ENCODE measurements at places on chromosomes 5 and 9.
A peak's percentile ranks its signal among the peaks of the same experiment; 100 is the strongest.

GRCh38 chr5:95528565-95528964 lies 26.2 kb downstream of the SKIC3 start:
- DNase-seq = no peak

DNA sequence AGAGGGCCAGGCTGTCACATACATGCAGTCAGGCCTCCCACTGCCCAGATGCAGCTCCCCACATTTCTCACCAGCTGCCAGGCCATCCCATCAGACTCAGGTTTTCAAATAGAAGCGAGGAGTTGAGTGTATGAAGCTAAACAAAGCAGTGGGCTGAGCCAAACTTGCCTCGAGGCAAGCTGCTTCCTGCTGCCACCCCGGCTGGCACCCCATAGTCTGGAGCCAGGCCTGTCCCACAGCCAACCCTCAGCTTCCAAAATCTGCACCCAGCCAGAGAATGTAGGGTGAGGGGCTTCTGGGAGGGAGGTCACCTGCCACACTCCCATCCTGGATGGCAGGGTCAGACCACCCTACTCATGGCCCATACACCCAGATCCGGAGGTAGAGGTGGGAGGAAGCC lies 22.3 kb upstream of the ALDH1B1 start:
- no peak for DNase-seq

DNA sequence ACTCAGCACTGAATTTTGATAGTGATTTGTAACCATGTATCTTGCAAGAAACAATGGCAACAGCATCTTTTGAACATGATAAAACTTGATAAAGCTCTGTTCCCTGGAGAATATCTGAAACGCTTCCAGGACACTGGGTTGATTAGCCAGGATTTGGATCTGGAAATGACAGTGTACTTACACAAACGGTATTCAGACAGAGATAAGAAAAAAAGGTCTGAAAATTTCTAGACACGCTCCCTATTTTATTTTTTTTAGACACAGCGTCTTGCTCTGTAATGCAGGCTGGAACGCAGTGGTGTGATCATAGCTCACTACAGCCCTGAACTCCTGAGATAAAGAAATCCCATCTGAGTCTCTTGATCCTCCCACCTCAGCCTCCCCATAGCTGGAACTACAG lies 109.0 kb downstream of the GNAQ start:
- no peak for DNase-seq

- DNase-seq = no peak
Observed at GRCh38 chr5:126009566-126009965, 413.6 kb upstream of the GRAMD2B start.

DNA sequence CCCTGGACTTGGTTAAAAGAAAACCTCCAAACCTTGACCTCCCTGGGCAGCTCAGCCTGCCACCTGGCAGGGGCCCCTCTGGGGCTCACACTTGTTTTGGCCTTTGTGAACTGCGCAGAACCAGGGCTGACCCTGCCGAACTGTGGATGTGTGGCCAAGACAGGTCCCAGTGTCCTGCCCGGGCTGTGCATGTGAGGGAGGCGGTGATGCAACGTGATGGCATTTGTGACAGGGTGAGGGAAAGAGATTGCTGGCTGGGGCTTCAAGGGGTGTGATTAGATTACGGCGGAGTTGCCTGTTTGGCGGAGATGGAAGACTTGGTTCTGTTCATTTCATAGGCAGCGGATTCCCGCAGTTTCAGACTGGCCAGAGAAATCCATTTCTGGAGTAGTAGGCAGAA lies 30.4 kb upstream of the NKX2-5 start:
- DNase-seq = no peak

GRCh38 chr5:24681106-24681505 lies 36.3 kb upstream of the CDH10 start:
- DNase-seq = no peak

GRCh38 chr5:176732306-176732705 lies 78.1 kb upstream of the UNC5A start:
- no peak for DNase-seq

DNA sequence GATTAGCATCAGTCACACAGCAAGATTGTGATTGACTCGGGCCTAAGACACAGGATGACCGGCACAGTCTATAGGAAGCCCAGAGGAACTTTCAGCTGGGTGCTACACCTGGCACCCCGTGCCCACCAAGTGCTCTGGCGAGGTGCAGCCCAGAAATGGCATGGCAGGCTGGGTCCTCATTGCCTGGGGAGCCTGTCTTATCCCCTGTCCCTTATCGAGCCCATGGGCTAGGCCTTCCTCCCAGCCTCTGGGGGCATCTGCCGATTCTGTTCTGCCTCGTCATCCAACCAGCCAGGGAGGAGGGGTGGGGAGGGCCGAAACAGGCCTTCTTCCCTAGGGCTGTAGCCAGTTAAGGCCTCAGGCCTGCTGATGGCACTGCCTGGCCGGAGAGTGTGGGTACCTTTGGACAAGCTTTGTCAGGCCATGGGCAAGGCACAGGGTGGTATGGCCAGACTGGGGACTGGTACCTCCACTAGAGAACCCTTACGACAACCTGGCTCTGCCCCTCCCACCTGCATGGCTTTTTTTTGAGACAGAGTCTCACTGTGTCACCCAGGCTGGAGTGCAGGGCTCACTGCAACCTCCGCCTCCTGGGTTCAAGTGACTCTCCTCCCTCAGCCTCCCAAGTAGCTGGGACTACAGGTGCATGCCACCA lies 1.6 kb downstream of the GRK6 start:
- DNase-seq = no peak

GRCh38 chr5:61953913-61954312 lies 352.1 kb upstream of the KIF2A start:
- no peak for DNase-seq

GRCh38 chr5:66406761-66407336 lies 189.3 kb upstream of the MAST4 start:
- DNase-seq = no peak

DNA sequence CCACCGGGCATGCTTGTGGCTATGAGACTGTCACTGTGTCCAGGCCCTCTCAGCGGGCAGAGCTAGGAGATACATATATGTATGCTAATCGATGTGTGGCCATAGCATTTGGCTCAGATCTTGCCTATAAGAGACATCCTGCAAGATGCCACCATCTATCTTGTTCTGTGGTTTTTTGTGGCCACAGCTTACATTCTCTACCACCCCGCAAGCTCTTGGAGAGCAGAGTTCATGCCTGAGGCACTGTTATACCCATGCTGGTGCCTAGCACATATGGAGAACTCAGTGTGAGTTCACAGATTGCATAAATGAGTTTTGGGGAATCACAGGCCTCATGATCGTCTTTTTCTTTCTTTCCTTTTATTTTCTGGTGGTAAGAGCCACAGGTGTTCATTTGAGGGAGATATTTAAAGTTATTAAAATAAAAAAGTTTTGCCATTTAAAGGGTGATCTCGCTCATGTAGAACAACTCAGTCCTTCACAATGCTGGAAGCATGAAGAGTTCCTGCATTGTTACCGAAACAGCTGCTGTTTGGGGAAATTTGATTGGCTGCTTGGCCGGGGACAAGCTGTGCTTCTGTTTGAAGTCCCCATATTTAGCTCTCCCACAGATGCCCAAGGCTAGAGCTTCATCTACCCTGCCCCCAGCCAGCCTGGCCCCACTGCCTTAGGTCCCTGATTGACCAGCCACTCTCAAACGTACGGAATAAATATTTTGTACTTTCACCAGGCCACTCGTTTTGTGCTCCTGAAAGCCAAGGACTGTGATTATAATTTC lies 169.2 kb upstream of the MAP1B start:
- peak; percentile 31 for DNase-seq

DNA sequence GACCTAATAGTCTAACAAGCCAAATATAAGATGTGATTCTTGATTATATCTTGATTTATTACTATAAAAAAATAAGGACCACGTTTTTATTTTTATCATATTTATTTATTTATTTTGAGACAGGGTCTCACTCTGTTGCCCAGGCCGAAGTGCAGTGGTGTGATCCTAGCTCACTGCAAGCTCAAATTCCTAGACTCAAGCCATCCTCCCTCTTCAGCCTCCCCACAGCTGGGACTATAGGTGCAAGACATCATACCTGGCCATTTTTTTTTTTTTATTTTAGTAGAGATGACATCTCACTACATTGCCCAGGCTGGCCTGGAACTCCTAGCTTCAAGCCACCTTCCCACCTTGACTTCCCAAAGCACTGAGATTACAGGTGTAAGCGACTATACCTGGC lies 61.0 kb upstream of the LARP1 start:
- DNase-seq = no peak

DNA sequence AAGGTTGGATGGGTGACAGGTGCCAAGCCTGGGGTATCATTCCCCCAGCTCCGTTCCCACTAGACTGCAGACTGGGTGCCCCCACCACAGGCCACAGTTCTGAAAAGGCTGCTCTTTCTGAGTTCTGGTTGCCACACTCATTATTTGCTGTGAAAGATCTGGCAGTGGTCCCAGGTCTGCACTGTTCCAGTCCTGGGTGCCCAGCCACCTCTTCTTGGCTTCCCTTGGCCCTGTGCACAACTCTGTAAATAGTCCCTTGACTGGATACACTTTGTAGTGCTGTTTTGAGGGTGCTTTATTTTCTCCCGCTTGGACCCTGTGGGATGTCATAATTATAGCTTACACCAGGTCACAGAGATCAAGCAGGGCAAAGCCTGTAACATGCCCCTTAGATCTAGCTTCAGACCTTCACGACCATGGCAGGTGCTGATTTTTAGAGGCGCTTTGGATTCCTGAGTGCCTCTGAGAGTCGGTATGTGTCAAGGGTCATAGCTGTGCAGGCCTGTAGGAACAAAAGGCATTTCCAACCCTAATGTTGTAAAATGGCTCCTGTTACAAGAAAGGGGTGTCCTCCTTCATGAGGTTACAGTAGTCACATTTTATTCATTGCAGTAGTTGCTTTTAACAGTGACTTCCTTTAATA lies 344.9 kb downstream of the ICE1 start:
- no peak for DNase-seq

DNA sequence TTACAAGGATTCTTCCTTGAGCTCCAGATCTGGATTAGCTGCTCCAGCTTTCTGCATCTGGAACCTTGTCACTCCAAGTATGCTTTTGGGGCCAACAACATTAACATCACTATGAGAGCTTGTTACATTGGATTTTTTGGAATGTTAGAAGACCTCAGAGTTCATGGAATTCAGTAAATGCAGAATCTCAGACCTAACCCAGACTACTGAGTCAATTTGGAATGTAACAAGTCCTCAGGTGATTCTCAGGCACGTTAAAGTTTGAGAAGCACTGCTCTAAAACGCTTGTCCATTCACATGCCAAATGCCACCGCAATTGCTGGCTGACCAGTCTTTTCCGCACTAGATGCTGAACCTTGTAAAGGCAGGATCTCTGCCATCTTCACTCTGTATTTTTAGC lies 251.4 kb upstream of the TRIM32 start:
- no peak for DNase-seq

- DNase-seq = peak; percentile 49
Observed at GRCh38 chr9:104386425-104387069, 117.5 kb upstream of the OR13F1 start.

- DNase-seq = no peak
Observed at GRCh38 chr5:84362061-84362720, 22.5 kb downstream of the EDIL3 start.

DNA sequence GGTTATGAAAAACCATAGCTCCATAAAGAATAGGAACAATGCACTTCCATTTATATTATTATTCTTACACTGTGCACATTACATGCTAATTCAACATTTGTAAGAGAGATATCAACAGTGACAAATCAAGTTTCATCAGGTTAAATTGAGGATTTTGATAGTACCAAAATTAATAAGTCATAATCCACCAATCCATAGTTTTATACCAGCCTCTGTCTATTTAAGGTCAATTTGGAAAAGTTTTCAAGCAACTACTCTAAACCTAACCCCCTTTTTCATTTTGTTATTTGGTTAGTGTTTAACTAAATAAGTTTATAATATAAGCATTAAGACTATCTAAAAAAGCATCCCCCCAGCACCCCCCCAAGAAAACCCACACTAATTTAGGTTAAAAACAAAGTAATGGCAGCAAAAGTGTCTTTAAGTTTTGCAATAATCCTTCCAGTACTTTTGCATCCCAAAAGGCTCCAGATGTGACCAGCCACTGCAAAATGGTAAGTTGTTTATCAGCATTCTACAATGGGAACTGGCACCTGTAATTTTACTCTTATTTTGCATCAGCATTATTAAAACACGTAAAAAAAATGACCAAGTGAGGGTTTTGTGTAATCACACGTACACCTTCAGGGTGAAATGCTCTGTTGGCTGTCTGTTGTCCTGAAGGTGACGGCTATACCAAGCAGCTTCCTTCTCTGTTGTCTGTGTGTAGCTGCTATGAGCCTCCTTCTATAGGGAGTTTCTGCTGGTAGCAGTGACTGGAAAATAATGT lies 36.8 kb upstream of the SSBP2 start:
- DNase-seq = peak; percentile 71

- no peak for DNase-seq
Observed at GRCh38 chr5:61632064-61632463, 300.0 kb downstream of the ZSWIM6 start.

DNA sequence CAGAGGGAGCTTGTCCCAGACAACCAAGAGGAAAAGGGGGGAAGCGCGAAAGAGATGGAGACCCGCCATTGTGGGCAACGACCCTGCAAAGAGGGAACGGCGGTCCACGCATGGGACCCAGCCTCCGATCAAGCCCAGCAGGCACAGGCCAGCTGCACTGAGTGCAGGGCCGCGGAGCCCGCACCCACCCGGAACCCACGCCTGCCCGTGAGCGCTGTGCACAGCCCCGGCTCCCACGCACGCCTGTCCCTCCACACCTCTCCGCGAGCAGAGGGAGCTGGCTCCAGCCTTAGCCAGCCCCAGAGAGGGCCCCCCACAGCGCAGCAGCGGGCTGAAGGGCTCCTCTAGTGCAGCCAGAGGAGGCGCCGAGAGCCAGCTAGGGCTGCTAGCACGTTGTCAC lies 416.5 kb downstream of the DMRTA1 start:
- DNase-seq = no peak

DNA sequence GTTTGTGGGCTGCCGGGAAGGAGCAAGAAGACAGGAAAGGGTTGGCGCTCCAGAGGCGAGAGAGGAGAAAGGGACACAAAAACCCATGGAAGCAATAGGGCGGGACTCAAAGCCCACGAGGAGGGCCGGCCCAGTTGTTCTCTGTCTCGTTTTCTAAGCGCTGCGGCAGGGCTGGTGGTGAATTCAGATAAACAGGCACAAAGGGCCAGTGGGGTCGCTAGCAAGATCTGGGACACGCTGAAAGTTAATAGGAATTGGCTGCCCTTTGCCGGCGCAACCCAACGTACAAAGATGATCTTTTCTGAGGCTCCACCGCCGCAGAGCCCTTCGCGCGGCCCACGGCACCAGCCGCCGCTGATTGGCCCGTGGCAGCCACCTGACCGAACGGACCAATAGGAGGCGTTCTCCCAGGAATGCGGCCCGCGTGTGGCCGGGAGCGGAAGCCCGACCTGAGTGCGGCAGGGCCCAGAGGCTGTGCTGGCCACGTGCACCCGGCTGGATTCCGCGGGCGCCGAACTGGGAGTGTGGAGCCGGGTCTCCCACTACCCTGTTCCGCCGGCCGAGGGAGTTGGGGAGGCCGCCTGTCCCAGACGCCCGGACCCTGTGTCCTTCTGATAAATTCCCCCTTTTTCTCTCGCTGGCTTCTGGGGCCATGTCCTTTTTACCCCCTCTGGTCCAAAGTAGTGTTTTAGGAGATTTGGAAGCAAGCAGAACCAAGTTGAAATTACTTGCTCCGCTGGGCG lies 16.8 kb upstream of the NSD1 start:
- no peak for DNase-seq

- no peak for DNase-seq
Observed at GRCh38 chr9:129185991-129186390, 7.9 kb upstream of the IER5L start.

GRCh38 chr5:1727571-1727970 lies 72.1 kb downstream of the MRPL36 start:
- DNase-seq = no peak

Data from H4 (cell line).